ENCODE measurements at places on chromosomes 3 and 15.

- DNase-seq, result peak; percentile 80
Observed at GRCh38 chr3:33417066-33417673, 23.0 kb downstream of the UBP1 start.

DNA sequence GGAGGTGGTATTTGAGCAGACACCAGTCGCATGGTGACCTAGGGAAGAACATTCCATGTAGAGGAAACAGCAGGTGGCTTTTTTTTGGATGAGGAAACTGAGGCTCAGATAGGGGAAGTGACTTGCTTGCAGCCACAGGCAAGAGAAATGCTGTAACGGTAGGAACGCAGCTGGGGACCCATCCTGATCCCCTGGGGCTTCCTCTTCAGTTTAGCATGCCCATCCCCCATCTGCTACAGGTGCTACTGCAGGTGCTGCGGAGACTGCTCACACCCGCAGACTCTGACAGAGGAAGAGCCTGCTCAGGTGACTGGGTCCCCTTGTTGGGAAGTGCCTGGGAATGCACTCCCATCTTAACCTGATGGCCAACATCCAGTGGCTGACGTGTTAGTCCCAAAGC, 55.4 kb upstream of the SEC13 start:
- DNase-seq, result no peak

DNA sequence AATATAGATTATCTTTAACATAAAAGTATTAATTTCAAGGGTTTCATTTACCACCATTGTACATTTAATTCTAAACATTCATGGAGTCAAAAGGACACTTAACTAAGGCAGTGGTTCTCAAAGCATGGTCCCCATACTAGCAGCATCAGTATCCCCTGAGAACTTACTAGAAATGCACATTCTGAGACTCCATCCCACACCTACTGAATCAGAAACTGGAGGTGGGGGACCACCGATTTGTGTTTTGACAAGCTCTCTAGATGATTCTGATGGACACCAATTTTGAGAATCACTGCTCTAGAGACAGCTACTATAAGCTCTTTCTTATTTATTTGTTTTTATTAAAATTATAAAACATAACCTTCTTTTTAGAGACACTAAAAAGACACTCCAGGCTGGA, 34.0 kb downstream of the SENP5 start:
- no peak for DNase-seq

DNA sequence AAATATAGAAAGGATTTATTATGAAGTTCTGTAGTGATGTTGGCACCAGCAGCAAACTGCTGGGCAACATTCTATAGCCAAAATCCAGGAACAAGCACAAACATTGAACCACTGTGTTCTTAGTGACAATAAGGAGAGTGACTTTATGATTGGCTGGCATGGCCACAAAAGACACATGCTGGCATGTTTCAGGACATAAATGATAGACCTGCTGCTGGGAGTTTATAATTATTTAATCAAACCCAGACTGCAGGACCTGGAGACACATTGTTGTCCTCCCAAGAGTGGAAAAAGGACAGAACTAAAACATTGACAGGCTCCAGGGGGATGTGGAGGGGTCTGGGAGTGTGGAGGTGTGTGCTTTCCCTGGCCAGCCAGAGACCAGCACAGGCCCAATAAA, 255.3 kb upstream of the LRTM1 start:
- DNase-seq, result no peak

DNA sequence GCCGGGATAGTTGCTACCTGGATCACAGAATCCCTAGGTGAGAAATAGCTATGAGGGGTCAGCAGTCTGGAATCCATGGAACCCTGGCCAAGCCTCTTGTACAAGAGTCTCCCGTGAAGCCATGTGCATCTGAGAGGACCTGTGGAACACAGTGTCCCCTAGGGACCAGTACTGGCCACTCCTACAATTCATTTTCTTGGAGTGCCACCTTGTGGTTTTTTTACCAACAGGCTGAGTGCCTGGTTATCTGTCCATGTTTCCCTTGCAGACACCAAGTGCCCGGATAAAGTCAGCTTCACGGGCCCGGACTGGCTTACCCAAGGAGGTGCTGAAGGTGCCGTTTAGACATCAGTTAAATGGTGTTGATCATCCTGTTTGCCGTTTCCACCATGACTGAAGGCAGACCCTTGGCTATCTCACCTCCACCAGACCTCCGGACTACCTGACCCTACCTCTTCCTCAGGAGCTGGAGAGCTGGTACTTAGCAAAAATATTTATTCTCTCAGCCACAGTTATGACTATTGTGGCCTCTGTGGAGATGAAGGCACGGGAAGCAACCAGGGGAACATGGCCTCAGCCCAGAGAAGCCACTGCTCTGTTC, 93.9 kb downstream of the RBPMS2 start:
- DNase-seq, result peak; percentile 56

DNA sequence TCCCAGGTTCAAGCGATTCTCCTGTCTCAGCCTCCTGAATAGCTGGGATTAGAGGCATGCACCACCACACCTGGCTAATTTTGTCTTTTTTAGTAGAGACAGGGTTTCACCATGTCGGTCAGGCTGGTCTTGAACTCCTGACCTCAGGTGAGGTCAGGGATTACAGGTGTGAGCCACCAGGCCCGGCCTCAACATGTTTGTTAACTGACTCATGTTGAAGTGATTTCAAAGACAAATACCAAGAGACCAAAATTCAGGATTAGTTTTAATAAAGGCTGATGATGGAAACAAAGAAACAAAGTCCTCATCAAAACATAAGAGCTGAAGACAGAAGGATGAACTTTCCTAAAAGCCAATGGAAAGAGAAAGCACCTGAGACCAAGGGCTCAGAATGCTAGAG, 36.5 kb downstream of the SLC12A6 start:
- no peak for DNase-seq

DNA sequence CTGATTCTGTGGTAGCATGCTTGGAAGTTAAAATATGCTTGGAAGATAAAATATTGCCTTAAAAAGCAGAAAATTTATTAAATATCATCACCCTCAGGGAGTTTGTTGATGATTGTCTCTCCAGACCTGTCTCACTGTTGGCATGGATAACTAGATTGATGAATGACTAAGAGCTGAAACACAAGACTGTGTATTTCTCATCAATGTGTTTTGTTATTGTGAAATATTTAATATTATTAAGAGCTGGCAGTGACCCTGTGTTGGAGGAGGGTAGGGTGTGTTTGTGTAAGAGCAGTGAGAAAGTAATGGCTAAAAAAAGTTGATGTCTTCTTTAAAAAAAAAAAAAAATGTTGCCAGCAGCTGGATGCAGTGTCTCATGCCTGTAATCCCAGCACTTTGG, 82.2 kb downstream of the ITPR1 start:
- no peak for DNase-seq

- peak; percentile 5 for DNase-seq
Observed at GRCh38 chr3:39809181-39809994, at the start of gene MYRIP. MYRIP (plus strand) TSS chr3:39809609; CDS start chr3:39900817, 91,208 bp downstream.

- DNase-seq, result no peak
Observed at GRCh38 chr3:111926266-111926676, 52.6 kb upstream of the ABHD10 start.

- DNase-seq, result no peak
Observed at GRCh38 chr15:69749797-69750196, 297.2 kb downstream of the RPLP1 start.

DNA sequence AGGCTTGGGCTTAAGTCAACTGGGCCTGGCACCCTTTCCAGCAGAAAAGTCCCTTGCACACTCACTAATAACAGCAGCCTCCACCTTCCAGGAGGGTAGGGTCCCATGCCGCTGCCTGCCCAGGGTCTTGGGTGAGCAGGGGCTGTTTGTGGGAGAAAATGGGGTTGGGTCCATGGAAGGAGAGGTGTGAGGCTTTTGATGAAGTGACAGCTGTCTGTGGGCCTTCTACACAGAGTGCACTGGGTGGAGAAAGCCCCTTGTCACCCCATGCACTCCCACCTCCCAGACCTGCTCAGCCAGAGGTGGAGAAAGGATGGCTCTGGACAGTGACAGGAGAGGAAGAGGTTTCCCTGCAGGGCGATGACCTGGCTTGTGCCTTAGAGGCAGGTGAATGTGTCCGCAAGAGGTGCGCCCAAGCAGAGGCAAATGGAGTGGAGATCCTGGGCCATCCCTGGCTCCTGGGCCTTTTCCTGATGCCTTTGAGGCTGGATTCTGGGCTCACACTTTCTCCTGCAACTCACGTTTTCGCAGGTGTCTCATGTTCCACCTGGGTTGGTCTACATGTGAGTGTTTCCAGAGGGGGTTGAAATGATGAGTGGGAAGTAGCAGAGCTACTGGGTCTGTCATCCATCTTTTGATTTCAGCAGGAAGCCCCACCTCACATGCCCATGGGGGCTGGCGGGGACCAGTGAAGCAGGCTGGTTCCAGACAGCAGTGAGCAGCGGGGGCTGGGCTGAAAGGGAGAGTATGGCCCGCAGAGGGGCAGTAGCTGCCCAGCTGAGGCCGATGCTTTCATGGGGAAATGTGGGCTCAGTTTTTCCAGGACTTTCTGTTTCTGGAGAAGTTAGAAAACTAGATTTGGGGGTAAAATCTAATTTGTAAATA, 85.2 kb upstream of the PRR23E start:
- DNase-seq, result no peak

DNA sequence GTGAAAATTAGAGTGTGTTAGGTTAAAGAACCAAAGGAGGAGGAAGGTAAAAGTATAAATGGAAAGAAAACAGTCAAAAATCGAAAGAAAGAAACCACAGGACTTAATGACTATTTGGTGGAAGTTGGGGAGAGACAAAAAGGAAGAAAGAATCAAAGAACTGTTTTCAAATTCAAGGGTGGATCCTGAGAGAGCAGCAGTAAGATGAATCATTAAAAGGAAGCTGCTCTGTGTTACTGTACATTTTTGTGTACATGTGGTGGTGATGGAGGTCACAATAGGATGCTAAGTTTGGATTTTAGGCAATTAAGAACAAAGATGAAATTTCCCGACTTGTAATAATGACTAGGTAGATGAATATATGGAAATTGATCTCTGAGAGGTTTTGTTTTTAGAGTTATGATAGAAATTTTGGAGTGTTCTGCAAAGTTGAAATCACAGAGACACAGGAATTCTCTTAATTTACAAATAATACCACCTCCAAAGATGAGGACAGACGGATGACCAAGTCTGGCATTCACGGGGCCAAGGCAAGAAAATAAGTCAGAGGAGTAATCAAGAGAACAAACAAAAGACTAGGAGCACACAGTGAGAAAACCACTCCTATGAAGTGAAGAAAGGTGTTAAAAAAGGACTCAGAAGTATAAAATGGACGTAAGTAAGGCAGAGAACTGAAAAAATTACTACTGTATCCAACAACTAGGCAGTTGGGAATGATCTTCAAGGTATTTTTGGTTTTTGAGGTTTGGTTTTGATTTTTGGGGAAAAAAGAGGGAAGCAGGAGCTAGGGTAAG, 7.1 kb downstream of the DHX36 start:
- peak; percentile 9 for DNase-seq

GRCh38 chr3:119945291-119945690, 149.0 kb downstream of the GSK3B start:
- DNase-seq, result no peak
